Aorta (tissue), 5 donors: ENCODE measurements at places on chromosomes 12 and 14.

GRCh38 chr12:65965358-65965757 is 141.1 kb downstream of the HMGA2 start:
- DNase-seq: no peak

DNA sequence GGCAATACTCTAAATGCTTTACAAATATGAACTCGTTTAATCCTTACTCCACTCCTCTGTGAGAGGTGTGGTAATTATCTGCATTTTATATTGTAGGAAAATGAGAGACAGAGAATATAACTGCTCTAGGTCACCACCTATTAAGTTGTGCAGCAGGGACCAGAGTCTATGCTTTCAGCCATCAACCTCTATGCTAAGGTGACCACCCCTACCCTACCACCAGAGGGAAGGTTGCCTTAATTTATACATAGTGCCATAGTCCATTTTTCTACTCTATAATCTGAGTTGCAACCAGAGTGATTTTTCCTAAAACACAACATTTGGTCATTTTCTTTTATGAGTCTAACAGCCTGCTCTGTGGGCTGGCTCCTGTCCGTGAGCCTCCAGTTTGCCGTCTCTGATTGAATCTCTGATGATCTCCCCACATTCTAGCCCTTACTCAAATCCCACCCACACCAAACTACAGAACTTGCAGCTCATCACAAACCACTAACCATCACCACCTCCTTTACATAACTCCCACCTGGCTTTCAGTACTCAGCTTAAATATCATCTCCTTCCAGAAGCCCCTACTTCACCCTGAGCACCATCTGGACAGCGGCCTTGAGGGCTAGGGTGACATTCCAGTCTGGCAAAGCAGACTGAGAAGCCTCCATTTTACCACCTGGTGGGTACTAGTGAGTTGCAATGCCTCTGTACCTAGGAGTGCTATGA is 126.6 kb downstream of the PPM1H start:
- no peak for DNase-seq

GRCh38 chr12:110677206-110677911 is 11.6 kb downstream of the HVCN1 start:
- DNase-seq: no peak

GRCh38 chr12:124452576-124453331 is 114.7 kb downstream of the NCOR2 start:
- DNase-seq: peak; percentile 63

DNA sequence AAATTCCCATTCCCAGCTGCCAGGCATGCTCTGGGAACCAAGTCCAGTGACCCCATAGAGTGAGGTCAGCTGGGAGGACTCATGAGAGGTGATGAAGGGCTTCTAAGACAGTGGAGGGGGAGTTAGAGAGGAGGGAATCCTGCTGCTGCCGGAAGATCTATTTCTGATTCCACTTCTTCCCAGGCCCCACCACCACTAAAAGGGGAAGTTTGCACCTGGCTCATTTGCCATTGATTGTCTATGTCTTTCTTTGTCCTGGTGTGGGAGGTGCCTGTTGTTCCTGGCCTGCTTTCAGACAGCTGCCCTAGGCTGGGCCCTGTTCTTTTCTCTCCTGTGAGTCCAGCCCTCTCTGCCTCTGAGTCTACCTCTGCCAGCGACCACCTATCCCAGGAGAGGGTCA is 3.0 kb upstream of the KRT6A start:
- DNase-seq: no peak

GRCh38 chr12:121893961-121894460 is 5.4 kb downstream of the PSMD9 start:
- DNase-seq: no peak

DNA sequence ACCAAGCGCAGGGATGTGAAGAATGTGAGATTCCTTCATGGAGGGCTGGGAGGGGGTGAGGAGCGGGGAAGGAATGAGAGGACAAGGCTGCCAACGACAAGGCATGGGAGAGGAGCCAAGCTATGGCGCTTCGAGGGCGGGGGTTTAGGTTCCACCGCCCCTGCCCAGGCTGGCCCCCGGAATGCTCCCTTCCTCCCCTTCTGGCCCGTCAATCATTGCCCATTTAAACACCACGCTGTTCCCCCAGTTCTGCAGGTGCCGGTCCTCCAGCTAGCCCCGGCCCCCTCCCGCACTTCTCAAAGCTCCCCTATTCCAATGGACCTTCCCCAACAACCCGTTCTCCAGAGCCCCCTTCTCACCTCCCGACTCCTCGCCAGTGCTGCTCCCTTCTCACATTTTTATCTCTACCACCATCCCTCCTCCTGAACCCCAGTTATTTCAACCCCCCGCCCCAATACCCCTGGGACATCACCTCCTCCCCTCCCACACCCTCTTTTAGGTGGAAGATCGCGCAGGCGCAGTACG is 428 bp downstream of the RNF41 start:
- DNase-seq: peak; percentile 82
